D341Med (cell line): ENCODE measurements at places on chromosomes 13 and 19.

- no peak for DNase-seq
These were observed 155.2 kb downstream of the LIG4 start for GRCh38 chr13:108060111-108060510.

GRCh38 chr19:52094526-52095130 lies 937 bp downstream of the ZNF841 start:
- no peak for DNase-seq

- DNase-seq = no peak
These were observed 135.3 kb upstream of the SLITRK5 start for GRCh38 chr13:87535911-87536310.

DNA sequence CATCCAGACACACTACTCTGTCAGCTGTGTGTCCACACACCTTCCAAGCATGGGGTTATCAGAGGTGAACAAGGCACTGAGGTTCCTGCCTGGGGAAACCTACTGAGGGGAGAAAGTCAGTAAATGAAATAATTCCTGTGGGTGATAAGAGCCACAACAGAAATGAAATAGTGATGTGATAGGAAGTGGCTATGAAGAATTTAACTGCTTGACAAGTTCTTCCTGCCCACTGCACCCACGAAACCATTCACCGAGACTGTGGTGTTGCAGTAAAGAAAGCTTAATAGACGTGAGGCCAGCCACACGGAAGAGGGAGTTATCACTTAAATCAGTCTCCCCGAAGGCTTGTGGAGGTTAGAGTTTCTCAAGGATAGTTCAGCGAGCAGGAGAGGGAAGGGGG lies 353.1 kb downstream of the UQCRFS1 start:
- no peak for DNase-seq

GRCh38 chr19:40486017-40486416 lies 19.2 kb downstream of the SPTBN4 start:
- DNase-seq = no peak

DNA sequence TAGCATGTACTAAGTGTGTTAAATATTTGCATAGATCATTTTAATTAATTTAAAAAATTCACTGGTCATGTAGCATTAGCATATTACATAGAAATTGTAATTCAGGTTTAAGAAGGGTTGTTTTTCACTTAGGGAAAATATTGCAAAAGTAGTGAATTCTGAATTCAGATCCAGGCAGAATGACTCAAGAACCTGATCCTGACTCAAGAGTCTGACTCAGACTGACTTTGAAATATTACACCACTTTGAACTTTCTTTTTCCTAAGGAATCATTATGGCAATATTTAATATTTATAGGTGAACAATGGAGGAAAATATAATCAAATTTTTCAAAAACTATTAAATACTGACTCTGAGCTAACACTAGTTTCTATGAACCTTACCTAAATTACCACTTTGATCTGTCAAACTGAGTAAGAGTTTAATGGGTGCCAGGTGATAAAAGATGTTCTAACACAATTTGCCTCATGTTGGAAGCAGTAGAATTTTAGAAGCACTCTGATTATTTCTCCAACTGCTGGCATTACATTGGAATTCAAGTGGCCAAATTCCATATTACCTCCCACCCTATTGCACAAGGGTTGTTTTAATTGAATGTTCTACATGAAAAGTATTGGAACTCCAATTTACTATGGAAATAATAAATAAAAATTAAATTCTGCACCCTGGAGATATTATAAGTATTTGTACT lies 261.6 kb downstream of the SLITRK1 start:
- DNase-seq = no peak

DNA sequence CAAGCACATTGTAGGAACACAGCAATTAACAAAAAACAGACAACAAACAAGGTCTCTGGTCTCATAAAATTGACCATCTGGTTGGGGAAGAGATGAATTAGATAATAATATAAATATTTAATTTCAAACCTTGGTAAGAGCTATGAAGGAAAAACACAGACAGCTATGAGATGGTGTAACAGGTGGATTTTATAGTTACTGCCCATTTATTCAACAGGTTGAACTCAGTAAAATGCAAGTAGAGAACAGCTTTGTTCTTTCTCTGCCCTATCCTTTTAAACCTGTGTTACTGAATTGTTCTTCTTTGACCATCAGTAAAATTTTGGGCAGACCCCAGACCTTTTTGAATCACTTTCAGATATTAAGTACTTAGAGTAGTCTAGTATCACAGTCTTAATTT lies 77.6 kb upstream of the FAM216B start:
- no peak for DNase-seq

GRCh38 chr19:4597278-4597974 lies 37.9 kb upstream of the SEMA6B start:
- peak; percentile 20 for DNase-seq

DNA sequence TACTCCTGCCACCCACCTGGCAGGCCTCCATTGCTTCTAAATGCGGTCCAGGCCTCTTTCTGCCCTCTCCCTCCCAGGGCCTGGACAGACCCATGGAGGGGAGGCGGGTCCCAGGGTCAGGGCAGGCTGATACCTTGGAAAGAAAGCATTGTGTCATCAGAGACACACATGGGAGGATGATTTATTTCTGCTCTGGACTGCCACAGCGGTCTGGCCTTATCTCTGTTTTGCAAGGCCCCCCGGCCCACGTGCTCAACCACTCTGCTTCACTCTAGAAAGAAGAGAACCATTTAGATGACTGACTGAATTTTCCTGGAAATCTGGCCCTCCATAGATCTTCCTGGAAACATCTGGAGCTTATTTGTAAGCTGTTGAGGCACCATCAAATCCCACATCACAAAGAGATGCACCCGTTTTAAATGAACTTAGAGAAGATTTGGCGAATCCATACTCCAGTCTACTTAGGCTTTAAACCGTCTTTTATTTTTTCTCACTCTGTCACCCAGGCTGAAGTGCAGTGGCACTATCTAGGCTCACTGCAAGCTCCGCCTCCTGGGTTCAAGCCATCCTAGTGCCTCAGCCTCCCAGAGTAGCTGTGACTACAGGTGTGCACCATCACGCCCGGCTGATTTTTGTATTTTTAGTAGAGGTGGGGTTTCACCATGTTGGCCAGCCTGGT lies 48.3 kb upstream of the URI1 start:
- no peak for DNase-seq

GRCh38 chr19:6947745-6948144 lies 60.4 kb downstream of the ADGRE1 start:
- no peak for DNase-seq

DNA sequence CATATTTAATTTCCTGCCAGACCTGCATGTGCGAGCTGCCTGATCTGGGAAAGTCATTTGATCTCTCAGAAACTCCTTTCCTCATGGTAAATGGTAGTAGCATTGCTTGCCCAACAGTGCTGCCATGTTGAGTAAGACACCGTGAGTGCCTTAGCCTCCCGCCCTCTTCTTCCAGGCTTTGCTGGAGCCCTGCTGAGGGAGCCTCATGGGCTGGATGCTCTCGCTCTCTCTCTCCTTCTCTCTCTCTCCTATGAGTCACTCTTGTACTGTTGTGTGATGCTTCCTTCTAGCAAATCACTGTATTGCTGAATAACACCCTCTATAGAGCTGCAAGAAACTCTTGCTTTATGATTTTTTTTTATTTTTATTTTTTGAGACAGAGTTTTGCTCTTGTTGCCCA lies 365.5 kb downstream of the UQCRFS1 start:
- no peak for DNase-seq

- no peak for DNase-seq
These were observed 27.3 kb downstream of the IFT88 start for GRCh38 chr13:20594280-20594679.

- no peak for DNase-seq
These were observed 1700.1 kb upstream of the SLC10A2 start for GRCh38 chr13:104766319-104766718.

DNA sequence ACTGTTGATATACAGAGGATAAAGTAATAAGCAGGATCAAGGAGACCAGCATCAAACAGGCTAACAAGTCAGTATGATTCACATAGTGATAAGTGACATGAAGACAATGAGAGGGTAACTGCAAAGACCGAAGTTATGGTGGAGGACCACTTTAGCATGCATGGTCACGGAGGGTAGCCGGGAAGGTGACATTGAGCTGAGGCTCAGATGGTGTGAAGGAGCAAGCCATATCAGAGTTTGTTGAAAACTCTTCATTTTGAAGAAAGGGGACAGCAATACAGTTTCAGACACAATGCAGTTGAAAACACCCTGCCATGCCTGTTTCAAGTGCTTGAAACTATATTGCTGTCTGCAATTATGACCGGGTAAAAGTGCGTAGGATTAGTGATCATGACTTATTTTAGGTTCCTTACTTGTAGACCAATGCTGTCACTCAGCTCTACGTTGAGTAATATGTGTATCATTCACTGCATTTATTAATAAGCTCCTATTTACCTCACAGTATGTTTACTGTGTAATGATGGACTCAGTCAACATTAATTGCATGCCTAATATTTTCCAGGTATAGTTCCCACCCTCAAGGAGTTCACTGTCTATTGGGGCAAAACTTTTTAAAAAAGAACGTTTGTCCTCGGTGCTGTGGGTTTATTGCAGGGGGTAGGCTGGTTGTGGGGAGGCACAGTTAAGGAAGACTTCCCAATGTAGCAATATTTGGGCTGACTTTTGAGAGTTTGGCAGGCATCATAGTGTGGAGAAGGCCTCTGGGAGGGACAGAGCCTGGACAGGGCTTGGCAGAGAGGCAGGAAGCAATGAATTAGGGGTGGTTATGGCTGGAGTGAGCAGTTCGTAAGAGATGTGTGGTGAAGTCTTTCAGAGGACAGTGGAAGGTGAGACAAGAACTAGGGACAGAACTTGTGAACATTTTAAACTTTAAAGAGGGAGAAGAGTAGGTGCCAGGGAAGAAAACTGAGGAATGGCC lies 3.2 kb downstream of the UBAC2 start:
- no peak for DNase-seq
